Activated T-helper 1 cell treated with anti-CD3 and anti-CD28 coated beads, Interleukin-2, amount 50 U/mL, for 16 hours (primary cell): ENCODE measurements at places on chromosomes 2 and 18.

DNA sequence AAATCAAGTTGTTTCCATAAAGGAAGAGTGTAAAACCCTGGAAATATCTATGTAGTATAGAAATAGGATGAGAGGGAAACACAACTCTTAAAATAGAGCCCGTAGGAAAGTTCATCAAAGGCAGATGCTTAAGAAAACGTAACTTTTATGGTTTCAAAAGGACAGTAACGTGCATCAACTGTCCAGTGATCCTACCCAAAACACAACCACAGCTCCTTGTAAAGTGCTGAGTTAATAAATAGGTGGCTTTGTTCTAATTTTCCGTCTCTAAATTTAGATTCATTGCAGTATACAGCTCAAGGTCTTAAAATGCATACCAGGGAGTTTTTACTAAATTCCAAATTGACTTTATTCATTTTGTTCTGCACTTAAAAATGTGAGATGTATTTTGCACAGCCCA is 282.1 kb upstream of the ID2 start:
- no peak for DNase-seq

DNA sequence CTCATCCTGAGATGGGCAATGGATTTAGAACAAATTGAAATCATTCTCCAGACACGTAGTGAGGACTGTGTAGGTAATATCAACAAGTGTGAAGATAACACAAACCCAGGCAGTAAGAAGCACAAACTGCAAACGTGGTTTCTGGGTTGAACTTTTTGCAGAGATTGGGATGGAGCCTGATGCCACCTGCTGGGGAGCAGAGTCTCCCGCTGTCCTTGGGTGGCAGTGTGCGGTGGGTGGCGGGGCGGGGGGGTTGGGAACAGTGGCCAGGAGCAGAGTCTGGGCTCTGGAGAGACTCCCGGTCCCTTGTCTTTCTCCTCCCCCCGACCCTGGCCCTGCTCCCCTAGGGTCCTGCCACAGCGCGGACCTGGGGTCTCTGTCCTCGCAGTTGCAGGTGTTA is 19.5 kb downstream of the TRAF3IP1 start:
- DNase-seq, result no peak

- no peak for DNase-seq
Observed at GRCh38 chr18:40208958-40209357, 1746.1 kb upstream of the PIK3C3 start.

- DNase-seq, result no peak
Observed at GRCh38 chr2:189763908-189764661, 1.5 kb upstream of the OSGEPL1 start.

- DNase-seq, result no peak
Observed at GRCh38 chr2:237048595-237048994, 37.1 kb upstream of the COPS8 start.
